Progenitor cell of endocrine pancreas (in vitro differentiated cells): ENCODE measurements at places on chromosomes 7 and 10.

- peak; percentile 28 for DNase-seq
These were observed 537 bp downstream of the SH3PXD2A start for GRCh38 chr10:103854686-103855391.

DNA sequence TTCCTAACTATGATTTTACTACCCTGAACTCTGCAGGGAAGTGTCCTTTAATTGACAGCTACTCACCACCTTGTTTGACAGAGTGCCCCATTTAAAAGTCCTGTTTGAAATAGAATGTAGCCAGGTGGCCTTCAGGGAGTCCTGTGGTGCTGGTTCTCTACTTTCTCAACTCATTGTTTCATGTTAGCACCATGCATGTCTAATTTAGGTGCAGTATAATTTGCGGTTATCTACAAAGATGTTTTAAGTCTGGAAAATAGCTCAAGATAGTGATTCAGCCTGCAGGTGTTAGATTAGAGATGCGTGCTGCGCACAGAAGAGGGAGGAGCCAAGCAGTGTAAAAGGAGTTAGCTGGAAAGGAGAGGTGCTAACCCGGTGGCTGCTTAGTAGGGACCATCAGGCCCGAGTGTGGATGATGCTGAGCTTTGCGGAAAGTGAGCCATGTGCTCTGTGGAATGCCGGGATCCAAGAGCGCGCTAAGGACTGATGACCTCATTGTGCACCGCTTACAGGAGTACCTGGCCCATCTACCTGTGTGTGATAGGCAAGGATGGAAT, 1.2 kb downstream of the CCM2 start:
- no peak for DNase-seq

- no peak for DNase-seq
These were observed 100.9 kb downstream of the FOXL3 start for GRCh38 chr7:390761-391410.

DNA sequence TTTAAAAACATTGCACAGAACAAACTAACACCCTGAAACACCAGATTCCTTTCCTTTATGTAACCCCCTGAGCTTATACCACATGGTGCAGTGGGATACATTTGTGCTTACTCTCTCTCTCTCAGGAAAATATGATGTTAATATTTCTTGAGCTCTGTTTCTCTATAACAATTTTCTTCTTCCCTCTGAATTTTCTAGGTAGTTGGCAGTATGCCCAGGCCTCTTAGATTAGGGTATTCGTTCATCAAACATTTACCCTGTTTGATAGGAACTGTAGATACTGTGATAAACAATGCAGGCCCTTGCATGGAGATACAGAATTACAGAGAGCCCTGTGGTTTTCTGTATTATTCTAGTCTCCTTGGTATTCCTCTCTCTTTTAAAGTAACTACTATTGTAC, 567.8 kb downstream of the IPMK start:
- DNase-seq: no peak

- DNase-seq: no peak
These were observed 156.4 kb upstream of the MTPN start for GRCh38 chr7:136133551-136133950.

- no peak for DNase-seq
These were observed 268.2 kb downstream of the CCDC3 start for GRCh38 chr10:12733271-12733670.

GRCh38 chr10:122659651-122660050, 40.0 kb downstream of the C10orf120 start:
- DNase-seq: no peak
